ENCODE measurements at places on chromosomes 12 and 14.
A peak's percentile ranks its signal among the peaks of the same experiment; 100 is the strongest.

GRCh38 chr12:66799551-66799950 is 120.7 kb upstream of the GRIP1 start:
- no peak for DNase-seq

- DNase-seq, result no peak
These were observed 407.9 kb upstream of the ATXN7L3B start for GRCh38 chr12:74129702-74130101.

GRCh38 chr12:15829255-15829654 is 40.1 kb upstream of the EPS8 start:
- DNase-seq, result no peak

DNA sequence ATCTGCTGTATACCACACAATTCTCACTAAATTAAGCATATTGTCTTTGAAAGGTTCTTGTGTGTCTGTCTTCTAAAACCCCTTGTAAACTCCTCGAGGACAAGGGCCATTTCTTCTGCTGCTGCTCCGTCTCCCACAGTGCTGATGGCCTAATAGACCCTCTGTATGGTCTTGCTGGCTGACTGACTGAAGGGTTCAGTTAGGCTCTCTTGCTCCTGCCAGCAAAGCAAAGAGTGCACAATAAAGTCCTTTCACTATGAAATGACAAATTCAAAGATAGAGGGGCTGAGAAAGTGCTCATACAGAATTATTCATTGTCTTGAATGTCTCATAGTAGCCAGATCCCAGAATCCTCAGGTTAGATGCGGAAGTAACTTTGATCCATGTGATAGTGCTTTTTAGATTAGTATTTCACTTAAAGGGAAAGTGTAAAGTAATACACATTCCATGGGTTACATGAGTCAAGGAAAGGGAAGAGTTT is 14.2 kb upstream of the RIOX1 start:
- no peak for DNase-seq

- no peak for DNase-seq
These were observed 61.0 kb upstream of the PPFIA2 start for GRCh38 chr12:81819991-81820633.

GRCh38 chr12:113479590-113480335 is 8.1 kb upstream of the LHX5 start:
- no peak for DNase-seq

DNA sequence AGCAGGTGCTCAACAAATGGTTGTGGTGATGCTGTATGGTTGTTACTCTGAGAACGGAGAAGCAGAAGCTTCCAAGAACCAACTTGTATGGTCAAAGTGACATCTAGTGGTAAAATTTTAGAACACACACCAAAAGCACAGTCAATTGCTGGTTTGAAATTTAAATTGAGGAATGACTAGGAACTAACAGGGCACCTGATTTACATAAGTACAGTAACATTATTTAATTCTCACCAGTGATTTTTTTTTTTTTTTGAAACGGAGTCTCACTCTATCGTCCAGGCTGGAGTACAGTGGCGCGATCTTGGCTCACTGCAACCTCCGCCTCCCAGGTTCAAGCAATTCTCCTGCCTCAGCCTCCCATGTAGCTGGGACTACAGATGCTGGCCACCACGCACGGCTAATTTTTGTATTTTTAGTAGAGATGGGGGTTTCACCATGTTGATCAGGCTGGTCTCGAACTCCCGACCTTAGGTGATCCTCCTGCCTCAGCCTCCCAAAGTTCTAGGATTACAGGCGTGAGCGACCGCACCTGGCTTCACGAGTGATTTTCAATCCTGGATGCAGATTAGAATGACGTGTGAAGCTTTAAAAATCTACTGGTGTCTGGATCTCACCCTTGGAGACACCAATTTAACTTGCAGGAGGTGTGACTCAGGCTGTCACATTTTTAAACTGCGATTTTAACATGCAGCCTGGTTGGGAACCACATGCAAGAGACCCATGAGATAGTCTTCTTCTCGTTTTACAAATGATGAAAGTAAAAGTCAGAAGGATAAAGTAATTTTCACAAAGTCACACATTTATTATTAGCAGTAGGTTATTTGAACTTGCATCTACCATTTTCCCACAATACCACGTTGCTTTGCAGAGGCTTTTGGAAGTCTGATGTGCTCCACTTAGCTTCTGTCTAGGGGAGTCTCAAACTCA is 14.1 kb upstream of the NUMB start:
- DNase-seq, result no peak

DNA sequence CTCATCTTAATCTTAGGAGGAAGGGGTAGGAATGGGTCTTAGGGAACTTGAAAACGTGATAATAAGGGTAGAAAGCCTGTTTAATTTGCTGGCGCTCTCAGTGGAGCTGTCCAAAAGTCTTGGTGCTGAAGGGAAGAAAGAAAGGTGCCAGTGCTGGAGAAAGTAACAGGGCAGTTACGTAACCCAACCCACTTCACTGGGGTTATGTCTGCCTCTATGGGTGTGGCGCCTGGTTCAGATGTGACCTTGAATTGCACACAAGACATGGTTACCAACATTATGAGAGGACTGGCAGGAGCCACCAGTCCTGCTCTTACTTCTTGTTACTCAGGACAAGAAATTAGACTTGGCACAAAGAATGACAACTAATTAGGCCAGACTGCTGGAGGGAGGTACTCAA is 18.6 kb upstream of the GPATCH2L start:
- peak; percentile 13 for DNase-seq

- DNase-seq, result no peak
These were observed 33.6 kb downstream of the HCAR2 start for GRCh38 chr12:122669397-122670070.

GRCh38 chr14:103382376-103382775 is 2.8 kb upstream of the MARK3 start:
- DNase-seq, result no peak

GRCh38 chr12:111024205-111024801 is 103.9 kb upstream of the MYL2 start:
- DNase-seq, result no peak

GRCh38 chr14:105999361-106000028 is 473.1 kb downstream of the TMEM121 start:
- DNase-seq, result peak; percentile 65

DNA sequence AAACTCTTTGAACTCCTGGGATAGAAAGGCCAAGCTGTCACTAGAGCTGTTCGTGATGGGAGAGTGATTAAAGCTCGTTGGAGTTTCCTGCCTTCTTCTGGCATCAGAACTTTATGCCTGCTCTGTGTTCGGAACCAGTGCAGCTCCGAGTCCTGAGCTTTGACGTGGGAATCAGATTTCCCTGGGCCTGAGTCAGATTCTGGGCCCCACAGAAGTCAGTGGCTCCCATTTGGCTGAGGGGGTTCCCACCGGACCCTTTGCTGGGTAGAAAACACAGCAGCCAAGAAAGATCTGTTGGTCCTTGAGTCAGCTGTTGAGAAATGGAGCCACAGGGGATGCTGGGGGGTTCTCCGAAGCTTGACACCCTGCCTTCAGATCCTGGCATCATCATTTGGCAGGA is 238.0 kb downstream of the CHST11 start:
- no peak for DNase-seq

DNA sequence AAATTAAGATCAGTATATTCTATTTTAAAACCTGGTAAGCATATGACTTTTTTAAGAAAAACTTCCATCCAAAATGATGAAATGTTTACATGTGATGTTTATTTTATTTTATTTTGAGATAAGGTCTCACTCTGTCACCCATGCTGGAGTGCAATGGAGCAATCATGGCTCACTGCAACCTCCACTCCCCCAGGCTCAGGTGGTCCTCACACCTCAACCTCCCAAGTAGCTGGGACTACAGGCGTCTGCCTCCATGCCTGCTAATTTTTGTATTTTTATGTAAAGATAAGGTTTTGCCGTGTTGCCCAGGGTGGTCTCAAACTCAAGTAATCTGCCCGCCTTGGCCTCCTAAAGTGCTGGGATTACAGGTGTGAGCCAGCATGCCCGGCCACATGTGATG is 141.8 kb downstream of the ZFP36L1 start:
- no peak for DNase-seq

GRCh38 chr14:99274346-99275221 is 2.6 kb upstream of the BCL11B start:
- DNase-seq, result no peak

GRCh38 chr14:100439781-100440180 is 116.6 kb downstream of the SLC25A47 start:
- DNase-seq, result no peak

GRCh38 chr12:20578142-20578541 is 117.0 kb upstream of the SLCO1C1 start:
- DNase-seq, result no peak

DNA sequence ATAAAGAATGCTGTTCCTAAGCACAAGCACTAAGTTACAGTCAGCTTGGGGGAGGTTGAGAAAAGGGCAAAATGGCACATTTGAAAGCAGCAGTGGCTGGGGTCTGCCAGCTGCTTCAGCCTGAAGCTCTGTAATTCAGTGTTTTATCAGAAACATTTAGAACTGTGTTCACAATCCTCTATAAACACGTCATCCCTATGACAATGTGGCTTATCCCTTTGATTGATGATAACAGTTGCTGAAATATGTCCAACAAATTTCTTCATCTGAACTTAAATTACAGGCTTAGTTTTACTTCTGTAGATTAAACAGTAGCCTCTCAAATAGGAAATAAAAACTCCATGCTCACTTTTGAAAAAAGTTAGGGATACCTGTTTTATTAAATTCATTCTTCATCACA is 108.8 kb downstream of the VEZT start:
- no peak for DNase-seq

- DNase-seq, result no peak
These were observed 101.8 kb downstream of the CMKLR1 start for GRCh38 chr12:108237272-108237671.

DNA sequence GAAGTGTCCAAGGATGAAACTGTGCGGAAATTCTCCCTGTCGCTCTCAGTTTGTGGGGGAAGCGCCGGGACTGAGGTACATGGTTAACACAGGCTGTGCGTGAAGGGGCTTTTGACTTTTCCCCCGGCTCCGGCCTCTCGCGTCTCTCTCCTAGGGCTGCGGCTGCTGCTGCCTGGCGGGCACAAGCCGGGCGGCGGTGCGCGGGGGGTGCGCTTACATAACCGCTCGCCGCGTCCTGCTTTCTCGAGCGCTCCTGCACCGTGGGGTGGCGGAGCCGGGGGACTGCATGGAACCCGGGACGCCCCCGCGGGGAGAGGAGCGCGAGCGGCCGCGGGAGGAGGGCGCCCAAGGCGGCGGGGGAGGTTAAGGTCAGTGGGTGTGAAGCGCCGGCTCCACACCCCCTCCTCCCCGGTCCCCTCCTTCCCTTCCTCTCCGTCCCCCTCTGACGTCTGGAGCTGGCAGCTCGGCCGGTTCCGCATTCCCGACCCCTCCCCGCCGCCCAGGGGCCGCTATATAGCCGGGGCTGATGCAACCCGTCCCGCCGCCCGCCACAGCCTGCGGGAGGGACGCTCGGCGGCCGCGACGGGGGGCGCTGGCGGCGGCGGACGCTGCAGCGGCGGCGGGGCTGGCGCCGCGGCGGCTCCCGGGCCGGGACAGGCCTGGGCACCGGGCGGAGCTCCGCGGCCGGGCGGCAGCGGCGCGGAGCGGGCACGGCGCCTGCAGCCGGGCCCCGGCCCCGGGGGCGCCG is at the start of gene JDP2:
JDP2 (plus strand) TSS at position 541 of the 748 bp plus-strand sequence. CDS start 9,899 bp downstream, outside the sequence.
- DNase-seq, result no peak

GRCh38 chr12:26938701-26939062 is 412 bp downstream of the FGFR1OP2 start:
- DNase-seq, result no peak

DNA sequence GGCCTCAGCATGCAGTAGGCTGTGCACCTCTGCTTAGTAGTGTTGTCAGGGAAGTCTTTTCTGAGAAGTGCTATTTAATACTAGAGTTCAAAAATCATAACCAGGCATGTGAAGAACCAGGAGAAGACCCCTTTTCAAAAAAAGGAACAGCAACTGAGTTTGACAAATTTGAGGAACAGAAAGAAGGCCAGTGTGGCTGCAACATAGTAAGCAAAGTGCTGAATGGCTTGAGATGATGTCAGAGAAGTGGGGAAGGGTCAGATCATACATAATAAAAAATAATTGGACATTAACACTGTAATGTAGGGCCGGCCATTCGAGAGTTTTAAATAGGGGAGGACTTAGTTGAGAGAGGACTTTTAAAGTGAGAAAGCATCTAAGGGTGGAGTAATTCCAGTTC is 11.1 kb upstream of the CNTN1 start:
- DNase-seq, result no peak

- DNase-seq, result no peak
These were observed 154.9 kb downstream of the ASCL4 start for GRCh38 chr12:107929436-107929835.

- no peak for DNase-seq
These were observed 514.1 kb downstream of the ETNK1 start for GRCh38 chr12:23139026-23139425.

DNA sequence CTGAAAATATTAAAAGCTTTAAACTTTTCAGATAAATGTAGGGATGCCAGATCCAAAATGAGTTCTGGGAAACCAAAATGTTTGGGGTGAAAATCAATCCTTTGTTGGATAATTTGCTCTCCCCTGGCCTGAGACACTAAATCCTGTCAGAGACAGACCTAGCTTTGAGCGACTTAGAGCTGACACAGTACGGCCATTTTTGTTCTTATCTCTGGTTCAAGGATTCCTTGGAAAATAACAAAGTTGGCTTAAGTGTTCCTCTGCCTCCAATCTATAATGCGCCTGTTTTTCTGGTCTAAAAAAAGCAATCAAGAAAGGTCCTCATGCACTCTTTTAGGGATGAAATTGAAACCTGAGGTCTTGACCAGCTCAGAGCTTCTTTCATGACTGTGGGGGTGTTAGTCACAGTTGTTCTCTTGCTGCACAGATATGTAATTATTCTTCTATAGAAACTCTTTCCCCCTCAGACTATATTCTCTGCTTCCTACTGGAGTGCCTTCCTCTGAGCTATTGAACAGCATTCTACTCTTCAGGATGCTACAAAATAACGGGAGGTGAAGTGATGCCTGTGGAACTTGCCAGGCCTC is 52.3 kb upstream of the EGLN3 start:
- DNase-seq, result no peak

GRCh38 chr12:68932961-68933893 is at the start of gene CPM:
Gene CPM, minus strand, starts transcription at chr12:68933171. Its CDS starts 334 bp downstream, at chr12:68932837.
- peak; percentile 58 for DNase-seq

GRCh38 chr12:45660330-45660729 is 69.2 kb upstream of the ARID2 start:
- DNase-seq, result no peak
